ENCODE measurements at places on chromosomes 12 and 14.

DNA sequence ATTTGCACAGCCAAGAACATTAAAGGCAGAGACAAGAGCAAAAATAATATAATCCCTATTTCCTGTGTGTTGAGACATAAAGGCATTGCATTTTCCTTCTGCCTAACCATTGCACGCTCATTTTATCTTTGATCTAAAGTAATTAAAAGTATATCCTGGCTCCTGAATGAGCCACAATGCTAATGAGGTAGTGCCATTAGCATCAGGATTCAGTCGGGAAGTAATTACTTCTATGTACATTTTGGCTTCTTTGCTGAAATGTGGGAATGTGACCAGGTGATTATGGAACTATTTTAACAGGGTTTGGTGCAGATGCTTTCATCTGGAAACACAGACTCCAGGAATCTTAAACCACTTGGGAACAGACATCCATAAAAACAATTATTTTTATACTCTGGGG is 77.4 kb downstream of the TMTC1 start:
- no peak for DNase-seq

DNA sequence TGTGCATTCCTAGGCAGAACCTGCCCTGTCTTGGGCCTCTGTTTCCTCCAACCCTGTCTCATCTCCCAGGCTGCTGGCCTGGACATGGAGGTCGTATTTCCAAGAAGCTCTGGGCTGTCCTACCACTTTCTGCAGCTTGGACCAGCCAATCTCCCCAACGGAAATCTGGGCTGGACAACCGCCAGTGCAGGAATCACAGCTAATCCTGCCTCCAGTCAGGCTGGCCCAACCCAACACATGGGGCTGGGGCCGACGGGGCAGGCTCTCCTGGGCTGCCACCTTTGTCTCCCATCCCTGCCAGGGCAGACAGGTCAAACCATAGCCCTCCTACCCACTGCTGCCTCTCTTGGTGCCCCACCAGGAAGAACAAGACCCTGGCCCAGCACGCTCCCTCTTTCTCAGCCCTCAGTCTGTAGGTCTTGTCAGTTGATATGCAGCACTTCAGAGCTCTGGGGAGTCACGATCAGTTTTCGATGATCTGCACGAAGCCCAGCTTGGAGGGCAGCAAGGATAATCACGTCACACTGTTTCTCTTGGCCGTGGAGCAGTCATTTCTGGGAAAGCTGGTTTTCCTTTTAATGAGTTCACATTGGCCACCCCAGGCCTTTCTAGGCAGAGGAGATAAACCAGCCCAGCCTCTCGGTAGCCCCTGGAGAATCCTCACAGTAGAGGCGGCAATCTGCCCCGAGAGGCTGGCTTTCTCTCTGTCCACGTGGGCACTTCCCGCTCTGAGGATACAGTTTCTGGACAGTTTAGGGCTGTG is 195.2 kb upstream of the PRMT8 start:
- no peak for DNase-seq

DNA sequence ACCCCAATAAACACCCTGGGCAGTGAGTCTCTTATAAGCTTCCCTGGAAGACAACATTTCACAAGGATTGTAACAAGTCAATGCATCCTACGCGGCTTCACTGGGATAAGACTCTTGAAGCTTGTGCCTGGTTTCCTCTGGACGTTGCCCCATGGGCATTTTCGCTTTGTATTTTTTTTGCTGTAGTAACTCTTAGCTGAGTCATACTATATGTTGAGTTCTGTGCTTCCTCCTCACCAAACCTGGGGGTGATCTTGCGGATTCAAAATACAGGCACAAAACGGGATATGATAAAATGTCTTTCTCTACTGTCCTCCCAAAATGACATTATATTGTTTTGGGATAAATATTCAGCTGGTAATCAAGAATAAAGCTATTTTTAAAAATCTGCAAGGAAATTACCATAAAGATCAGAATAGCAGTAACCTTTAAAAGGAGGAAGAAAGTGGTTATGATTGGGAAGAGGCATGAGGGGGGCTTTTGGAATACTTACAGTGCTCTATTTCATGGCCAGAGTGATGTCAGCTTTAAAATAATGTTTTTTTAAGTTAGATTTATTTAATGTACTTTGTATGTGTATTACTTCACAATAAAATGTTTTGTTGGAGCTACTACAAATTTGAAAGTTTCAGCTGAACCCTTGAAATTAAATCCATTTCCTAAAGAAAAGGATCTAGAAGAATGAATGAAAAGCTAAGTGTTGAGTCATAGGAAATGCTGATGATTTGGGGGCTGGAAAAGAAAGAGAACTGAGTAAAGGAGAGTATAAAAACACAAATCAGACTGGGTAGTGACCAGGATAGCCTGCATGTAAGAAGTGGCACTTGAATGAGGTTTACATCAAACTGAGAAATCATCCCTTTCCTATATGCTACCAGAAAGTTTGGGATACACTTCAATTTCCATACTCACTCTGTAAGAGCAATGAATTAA is 14.7 kb downstream of the BTBD7 start:
- DNase-seq = no peak

DNA sequence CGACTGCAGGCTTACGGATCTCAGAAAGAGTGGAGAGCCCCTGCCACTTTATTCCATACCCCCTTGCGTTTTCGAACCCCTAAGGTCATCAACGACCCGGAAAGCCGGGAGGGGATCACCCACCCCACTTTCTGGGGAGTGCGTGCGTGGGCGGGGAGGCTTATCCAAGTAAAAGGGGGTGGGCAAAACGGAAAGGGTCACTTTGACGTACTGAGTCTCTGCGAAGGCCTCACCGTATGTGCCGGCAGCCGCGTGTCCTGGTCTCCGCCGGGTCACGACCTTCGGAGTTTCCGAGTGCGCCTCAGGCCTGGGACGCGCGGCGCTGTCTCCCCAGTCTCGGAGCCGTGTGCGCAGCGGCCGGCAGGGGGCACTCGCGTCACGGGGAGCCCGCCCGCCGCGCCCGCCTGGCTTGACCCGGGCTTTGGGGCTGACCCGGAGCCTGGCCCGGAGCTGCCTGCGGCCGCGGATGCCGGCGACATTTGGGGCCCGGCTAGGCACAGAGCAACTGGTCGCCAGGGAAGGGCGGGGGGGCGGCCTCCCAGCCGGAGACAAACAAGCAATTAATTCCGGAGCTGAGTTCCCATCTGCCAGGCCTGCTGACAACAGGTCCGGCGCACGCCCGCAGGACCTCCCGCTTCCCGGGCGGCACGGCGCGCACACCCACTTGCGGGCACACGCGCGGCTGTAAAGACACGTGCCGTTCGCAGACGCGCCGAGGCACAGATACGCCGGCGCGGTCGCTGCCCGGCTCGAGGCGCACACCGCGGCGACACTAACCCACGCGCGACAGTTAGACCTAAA is 890 bp upstream of the KIF26A start:
- DNase-seq = peak; percentile 50

GRCh38 chr12:89235189-89235993 is 116.9 kb downstream of the DUSP6 start:
- no peak for DNase-seq

GRCh38 chr12:54654926-54655325 is 6.8 kb upstream of the DCD start:
- DNase-seq = no peak

- DNase-seq = no peak
Observed at GRCh38 chr12:93016752-93017350, 87.8 kb upstream of the EEA1 start.

- no peak for DNase-seq
Observed at GRCh38 chr14:95185767-95186392, 28.6 kb upstream of the DICER1 start.

- no peak for DNase-seq
Observed at GRCh38 chr12:97643924-97644323, 181.3 kb downstream of the RMST start.

DNA sequence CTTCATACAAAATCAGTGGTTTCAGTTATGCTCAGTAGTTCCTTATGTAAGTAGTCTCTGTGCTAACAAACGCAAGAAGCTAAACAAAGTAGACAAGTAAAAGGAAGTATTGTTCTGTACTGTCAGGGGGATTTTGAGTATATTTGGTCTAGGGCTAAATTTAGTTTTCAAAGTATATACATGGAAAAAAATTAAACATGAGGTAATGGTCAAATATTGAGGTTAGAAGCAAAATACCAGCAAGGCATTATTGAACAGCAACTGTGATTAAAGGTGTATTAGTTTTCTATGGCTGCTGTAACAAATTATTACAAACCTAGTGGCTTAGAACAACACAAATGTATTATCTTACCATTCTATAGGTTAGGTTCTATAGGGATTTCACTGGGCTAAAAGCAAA is 18.8 kb downstream of the GNG2 start:
- no peak for DNase-seq

- DNase-seq = no peak
Observed at GRCh38 chr12:43401096-43401495, 150.9 kb downstream of the ADAMTS20 start.

Measured in stimulated activated CD8-positive, alpha-beta memory T cell treated with anti-CD3 and anti-CD28 coated beads, Interleukin-7, amount 100 ng/mL, for 1 hour (primary cell).